ENCODE measurements at places on chromosomes 12 and 14.

DNA sequence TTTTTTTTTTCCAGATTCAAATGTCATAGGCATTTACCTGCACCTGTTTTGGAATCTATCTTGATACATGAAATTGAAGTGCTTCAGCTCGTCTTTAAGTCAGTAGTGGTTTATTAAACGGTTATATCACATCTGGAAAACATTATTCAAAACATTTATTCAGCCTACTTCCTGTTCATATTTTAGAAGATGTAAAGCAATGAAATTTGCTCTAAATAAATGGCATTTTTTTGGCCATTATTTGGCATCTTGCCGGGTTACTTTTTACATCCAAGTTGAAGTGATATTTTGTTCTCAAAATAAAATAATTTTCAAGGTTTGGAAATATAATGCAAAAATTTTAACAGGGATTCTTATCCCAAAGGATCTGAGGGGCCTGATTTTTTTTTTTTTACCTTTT, 103.1 kb downstream of the EML1 start:
- DNase-seq: no peak

GRCh38 chr12:109879351-109880042, 844 bp downstream of the GLTP start:
- no peak for DNase-seq

DNA sequence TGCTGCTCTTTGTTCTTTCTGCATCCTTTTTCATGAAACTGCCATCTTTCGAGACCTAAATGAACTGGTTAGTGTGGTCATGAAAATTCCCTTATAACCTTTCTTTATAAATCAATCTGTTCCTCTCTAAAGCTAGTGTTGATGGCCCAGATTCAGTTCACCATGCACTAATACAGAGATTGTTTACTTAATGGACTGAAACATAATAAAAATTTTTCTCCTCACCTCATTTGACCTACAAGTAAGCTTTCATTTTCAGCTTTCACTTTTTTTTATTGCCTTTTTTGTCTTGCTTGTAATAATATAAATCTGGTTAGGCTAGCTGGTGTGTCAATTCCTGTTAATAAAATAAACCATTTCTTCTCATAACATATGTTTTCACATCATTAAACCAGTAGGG, 183.8 kb downstream of the CCDC59 start:
- no peak for DNase-seq

- DNase-seq: no peak
Measured at GRCh38 chr14:92898566-92899131, 24.3 kb upstream of the CHGA start.

DNA sequence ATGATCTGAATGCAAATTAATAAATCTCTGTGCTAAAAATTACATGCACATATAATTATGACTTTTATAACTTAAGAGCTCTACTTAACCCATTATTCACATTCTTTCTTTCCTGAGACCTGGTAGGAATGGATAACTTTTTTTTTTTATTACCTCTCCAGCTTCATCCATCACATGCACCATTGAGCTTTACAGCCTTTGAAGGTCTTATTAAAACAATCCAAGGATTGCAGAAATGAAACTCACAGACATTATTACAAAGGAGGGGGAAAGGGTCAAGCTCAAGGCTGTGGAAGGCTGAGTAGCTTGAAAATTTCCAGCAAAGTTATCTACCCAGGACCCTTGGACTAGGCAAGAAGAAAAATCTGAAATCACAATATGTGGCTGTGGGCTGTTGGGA, 202.5 kb upstream of the GRIP1 start:
- DNase-seq: no peak

- no peak for DNase-seq
Measured at GRCh38 chr12:49061157-49061650, 610 bp upstream of the KMT2D start.

DNA sequence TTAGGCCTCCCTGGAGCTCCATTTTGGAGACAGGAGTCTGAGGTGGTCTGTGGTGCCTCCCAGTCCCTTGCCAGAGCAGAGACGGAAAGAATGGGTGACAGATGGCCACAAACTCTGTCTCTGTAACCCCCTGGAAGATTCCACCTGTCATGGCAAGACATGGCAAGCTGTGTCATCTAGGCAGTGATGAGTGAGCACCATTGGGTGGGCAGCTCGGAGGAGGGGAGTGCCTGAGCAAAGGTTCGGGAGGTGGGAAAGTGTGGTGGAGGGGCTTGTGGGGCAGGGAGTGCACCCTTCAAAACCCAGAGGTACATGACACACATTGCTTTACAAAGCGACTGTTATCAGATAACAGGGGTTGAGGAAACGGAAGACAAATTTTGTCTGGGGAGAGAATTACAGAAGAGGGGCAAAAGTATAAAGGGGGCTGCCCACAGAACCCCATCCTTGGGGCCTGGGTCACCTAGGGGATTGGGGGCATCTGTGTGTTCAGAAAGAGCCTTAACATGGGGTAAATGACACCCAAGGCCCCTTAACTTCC, 3.5 kb downstream of the RIN3 start:
- DNase-seq: no peak

DNA sequence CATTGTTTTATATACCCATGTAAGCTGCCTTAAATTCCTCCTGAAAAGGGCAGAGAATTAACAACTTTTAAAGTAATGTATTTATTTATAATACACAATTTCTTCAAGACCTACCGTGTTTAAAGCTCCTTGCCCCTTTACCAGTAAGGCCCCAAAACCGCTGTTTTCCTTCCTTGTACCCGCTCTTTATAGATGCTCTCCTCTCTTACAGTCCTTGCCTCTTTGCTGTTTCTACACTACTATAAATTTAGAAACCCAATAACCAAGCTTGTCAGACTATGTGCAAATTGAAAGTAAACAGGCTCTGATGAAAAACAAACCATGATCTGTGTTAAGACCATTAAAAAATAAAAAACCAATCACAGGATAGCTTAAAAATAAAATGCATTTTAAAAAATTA, 3.9 kb downstream of the MPHOSPH9 start:
- DNase-seq: no peak

GRCh38 chr14:55864890-55865655, 253.1 kb upstream of the PELI2 start:
- DNase-seq: no peak

DNA sequence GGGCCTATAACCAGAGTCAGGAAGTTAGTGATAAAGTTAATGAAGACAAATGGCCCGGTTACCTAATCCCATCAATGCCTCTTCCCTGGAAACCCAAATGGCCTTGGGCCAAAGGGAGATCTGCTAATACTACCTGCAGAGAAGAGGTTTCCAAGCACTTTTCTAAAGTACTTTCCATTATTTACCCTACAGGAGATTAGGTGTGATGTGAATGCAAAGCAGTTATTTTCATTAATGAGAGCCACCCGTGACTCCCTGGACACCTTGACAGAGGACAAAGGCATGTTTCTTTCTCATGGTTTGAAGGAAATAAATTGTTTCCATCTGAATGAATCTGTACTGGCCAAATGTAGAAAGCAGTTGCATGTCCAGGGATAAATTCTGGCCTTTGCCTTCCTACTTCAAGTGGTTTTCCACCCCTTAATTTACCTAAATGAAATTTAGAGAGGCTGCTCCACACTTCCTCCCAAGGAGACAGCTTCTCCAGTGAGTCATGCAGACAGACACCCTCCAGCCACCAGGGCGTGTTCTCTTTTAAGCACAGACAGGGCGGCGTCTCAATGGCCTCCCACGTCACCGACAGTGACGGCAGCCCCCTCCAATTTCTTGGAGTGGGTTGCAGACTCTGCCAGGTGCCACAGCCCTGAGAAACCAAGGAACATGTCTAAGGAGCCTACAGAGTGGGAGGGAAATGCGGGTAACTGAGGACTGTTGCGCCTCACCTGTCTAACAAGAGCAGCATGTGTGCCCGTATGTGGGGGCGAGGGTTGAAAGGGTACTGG, 43.9 kb upstream of the GNPNAT1 start:
- no peak for DNase-seq

DNA sequence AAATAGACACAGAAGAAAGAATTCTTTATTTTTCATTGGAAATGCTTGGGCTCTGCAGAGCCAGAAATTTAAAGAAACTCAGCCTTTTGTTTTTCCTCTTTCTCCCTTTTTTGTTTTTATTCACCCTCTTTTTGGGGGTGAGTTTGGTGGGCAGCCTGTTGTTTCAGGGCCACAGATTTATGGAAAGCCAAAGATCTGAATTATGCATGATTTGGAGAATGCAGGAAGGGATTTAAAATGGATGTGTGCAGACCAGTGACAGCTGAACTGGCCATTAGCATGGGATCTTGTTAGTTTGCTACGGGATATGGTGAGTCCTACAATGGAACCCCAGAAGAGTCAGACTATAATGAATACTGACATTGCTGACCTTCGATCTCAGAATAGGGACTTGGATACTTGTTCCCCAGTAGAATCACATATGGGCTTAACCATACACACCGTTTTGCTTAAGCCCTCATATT, 7.7 kb upstream of the ATXN2 start:
- DNase-seq: no peak

- DNase-seq: no peak
Measured at GRCh38 chr12:3777206-3777809, 24.4 kb upstream of the CRACR2A start.

- DNase-seq: no peak
Measured at GRCh38 chr12:72295744-72296143, 23.6 kb downstream of the TRHDE start.

- no peak for DNase-seq
Measured at GRCh38 chr14:53380867-53381225, 227.7 kb upstream of the DDHD1 start.

GRCh38 chr12:22702690-22703089, 77.7 kb downstream of the ETNK1 start:
- DNase-seq: no peak

DNA sequence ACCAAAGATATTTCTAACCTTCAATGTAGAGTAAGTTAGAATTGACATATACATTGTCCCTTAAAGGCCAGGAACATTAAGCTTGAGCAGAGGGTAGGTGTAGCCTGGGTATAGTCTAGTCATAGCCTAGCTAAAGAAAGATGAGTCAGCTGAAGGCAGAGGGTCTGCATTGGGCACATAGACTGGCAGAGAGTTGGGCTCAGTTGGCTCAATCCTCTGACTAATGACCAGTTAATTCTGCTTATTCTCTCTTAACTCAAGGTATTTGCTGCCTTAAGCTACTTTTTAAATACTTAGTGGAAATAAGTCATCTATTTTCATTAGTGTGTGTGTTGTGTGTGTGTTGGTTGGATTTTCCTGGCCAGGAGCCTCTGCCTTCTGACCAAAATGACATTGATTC, 467.1 kb downstream of the RAD51B start:
- no peak for DNase-seq

DNA sequence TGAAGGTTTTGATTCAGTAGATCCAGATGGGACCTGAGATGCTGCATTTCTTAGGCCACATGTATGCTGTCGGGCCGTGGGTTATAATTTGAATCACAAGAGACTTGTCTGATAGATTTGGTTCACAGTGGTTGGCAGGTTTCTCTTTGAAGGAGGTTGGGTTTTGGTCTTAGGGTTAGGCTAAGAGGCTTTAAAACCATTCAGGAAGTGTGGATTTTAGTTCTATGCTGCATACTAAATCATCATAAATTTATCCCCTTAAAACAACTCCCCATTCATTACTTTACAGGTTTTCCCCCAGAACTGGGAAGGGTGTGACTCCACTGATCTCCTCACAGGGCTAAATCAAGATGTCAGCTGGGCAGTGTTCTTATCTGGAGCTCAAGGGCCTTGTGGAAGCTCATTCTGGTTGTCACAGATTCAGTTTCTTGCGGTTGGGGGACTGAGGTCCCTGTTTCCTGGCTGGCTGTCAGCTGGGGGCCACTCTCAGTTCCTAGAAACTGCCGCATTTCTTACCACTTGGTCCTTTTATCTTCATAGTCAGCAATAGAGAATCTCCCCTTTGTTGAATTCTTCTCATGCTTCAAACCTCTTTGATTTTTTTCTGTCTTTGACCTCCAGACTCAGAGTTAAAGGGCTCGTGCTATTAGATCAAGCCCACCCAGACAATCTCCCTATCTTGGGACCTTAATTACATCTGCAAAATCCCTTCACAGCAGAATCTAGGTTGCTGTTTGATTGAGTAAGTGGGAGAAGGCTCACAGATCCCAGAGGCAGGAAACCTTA, 20.6 kb upstream of the PCNX1 start:
- DNase-seq: no peak

GRCh38 chr12:123363740-123364531, 711 bp downstream of the SBNO1 start:
- peak; percentile 11 for DNase-seq

DNA sequence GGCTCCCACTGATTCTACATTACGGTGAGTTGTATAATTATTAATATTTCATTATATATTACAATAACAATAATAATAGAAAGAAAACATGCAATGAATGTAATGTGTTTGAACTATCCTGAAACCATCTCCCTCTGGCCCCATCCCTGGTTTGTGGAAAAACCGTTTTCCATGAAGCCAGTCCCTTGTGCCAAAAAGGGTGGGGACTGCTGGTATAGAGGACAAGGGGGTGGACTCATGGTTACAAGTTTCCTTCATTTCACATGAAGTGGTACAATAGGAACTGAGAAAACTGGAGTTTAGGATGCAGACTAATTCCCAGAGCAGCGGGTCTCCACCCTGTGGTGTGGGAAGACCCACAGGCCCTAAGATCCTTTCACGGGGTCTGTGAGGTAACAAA, 3.0 kb upstream of the C1RL start:
- no peak for DNase-seq

DNA sequence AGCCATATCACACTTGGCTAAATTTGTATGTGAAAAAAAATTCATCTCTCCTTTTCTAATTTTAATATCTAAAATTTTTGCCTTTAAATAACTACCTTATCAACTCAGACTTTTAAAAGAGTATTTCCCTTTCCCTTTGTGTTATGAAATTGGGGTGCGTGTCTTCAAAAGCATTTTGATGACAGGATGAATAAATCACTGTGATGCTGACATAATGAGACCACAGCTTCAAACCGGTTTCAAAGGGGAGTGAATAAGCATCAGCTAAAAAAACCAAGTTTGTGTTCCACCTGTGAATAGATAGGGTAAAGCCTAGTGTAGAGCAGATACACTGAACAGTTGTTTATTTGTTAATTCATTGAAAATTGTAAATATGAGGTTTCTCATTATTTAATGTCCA, 85.0 kb downstream of the LGR5 start:
- DNase-seq: no peak

DNA sequence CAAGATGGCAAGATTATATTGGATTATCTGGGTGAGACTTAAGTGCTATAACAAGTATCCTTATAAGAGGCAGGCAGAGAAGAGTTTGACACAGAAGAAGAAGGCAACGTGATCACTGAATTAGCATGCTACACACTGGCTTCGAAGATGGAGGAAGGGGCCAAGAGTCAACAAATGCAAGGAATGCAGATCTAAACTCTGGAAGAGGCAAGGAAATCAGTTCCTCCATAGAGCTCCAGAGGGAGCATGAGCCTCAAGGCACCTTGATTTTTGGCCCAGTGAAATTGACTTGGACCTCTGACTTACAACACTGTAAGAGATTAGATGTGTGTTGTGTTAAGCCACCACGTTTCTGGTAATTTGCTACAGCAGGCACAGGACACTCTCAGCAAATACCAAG, 536.4 kb upstream of the SEL1L start:
- DNase-seq: no peak

Data from activated CD4-positive, alpha-beta T cell treated with anti-CD3 and anti-CD28 coated beads for 24 hours (primary cell).